Thyroid gland (tissue), 4 donors: ENCODE measurements at places on chromosomes 1 and 21.
A peak's percentile ranks its signal among the peaks of the same experiment; 100 is the strongest.

DNA sequence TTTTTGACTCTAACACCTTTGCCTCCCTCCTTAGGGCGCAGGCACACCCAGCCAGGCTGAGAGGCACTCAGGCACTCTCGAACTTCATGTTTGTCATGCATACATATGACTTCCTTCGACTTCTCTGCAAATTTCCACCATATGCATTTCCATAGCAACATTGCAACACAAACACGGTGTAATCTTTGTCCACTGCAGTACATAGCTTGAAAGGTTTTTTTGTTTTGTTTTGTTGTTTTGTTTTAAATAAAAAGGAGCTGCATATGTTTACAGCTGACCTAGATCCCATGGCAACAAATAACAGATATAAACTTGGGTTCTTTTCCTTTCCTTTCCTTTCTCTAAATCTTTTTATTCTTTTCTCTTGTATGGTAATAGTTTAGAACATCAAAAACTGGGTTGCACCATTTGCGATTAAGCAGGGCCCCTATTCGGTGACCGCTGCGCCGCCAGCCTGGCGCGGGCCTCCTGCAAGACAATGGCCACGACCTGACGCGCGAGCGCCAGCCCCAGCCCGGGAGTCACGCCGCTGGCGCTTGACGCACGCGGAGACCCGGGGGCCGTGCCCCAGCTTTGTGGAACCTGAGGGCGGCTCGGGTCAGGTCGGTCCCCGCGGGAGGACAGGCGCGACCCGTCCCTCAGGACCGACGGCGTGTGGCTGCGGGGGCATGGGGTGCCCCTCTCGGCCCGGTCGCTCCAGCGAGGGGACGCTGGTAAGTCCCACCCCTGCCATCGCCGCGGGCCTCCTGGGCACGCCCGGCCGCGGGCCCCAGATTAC lies 35.2 kb downstream of the CCN1 start:
- DNase-seq = no peak

GRCh38 chr1:23897083-23897482 lies 16.1 kb downstream of the CNR2 start:
- DNase-seq = peak; percentile 27

GRCh38 chr1:100354971-100355394 lies 2.7 kb downstream of the CDC14A start:
- peak; percentile 76 for DNase-seq

- DNase-seq = no peak
Observed at GRCh38 chr1:36834586-36834985, 199.7 kb downstream of the GRIK3 start.

- DNase-seq = no peak
Observed at GRCh38 chr1:46544561-46545240, 6.7 kb downstream of the KNCN start.

DNA sequence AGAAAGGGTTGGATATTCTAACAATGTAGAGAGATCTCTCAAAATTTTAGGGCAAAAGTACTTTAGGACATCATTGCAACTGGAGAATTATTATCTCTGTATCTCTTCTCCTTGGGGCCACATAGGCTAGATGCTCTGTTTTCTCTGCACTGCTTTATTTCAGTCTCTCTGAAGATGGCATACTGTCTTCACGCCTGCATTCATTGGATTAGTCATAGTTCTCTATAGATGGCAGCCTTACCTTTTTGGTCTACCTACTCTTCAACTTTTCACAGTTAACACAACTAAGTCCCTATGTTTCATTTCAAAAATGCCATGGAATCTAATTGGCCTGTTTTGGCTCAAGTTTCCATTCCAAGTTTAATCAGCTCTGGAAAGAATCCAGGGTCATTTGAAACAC lies 1623.3 kb upstream of the B3GALT2 start:
- DNase-seq = no peak

GRCh38 chr1:212283741-212284140 lies 1.5 kb upstream of the PPP2R5A start:
- no peak for DNase-seq

DNA sequence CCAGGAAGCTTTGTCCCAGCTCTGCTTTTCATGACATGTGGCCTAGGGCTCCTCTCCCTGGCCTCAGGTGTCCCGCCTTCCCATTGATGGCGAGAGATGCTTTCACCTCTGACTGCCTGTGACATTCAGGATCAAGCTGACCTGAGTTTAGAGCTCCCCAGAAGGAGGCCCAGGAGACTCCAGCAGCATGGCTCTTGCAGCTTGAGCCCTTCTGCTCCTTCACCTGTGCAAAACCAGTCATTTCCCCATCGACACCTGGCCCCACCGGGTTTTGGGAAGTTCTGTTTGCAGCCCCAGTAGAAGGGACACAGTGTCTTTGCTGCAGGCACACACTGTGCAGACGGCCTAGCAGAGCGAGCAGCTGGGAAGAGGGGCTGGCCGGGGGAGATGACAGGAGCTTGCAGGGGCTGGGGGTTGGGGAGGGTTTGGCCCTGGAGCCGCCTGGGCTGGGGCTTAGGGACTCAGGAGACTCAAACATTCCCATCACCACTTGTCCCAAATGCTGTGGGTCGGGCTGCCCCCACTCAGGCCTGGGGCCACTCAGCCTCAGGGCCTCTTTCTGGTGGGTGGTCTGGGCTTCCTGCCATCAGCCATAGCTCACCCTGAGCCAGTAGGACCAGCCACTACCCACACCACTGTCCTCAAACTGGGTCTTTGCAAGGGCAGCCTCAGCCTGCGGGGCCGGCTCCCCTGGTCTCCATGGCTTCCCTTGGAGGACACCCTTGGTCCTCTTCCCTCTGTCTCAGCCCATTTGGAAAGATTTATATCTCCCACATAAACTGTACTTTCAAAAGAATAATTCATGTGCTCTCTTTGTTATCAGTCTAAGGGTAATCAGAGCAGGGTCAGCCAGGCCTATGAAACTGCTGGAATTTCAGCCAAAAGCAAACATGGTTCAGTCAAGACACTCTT lies 3.8 kb upstream of the EDN2 start:
- no peak for DNase-seq

DNA sequence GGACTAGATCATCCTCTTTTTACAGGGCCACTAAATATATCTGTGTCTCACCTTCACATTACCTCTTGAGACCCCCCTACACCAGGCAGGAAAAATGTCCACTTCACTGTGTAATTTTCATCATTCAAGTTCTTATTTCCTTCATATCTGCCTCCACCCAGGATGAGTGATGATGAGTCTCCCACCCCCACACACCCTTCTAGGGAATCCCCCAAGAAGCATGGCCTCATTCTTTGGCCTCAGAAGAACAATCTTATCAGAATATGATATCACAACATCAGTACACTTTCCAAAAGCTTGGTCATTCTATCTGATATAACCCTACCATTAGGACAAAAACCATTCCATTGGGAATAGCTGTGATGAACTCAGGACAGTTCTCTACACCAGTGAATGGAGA lies 170.3 kb upstream of the DUSP10 start:
- no peak for DNase-seq

GRCh38 chr1:158112994-158113758 lies 67.5 kb upstream of the CD1D start:
- peak; percentile 12 for DNase-seq

DNA sequence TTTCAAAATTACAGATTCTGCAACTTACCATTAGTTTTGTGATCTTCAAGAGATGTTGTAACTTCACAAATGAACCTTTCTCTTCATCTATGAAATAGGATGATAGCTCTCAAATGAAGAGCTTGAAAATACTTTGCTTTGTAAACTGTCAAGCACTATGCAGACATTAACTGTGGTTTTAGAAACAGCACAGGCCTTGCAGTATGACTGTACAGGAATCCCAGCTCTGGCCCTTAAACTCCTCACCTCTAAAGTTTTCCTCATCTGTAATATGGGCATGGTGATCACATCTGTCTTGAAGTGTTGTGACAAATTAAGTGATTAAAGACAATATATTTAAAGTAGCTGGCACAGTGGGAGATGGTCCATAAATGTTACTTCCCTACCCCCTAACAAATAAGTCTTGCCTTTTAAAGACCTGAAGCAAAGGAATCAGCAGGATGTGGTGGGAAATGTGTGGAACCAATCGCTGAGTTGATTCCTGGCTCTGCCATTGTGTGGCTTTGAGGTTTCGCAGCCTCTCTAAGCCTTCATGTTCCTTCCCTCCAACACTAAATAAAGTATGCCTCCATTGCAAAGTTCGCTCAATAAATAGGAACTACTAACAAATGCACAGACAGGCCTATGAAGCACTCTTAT lies 5.5 kb upstream of the PTP4A2 start:
- DNase-seq = no peak
